ENCODE measurements at places on chromosomes 11 and 22.
A peak's percentile ranks its signal among the peaks of the same experiment; 100 is the strongest.

- peak; percentile 98 for DNase-seq
Observed at GRCh38 chr22:29744902-29745301, 21.9 kb downstream of the ZMAT5 start.

GRCh38 chr11:39174965-39175364 lies 2284.5 kb downstream of the LRRC4C start:
- no peak for DNase-seq

GRCh38 chr11:103936059-103936458 lies 100.4 kb upstream of the DDI1 start:
- no peak for DNase-seq

DNA sequence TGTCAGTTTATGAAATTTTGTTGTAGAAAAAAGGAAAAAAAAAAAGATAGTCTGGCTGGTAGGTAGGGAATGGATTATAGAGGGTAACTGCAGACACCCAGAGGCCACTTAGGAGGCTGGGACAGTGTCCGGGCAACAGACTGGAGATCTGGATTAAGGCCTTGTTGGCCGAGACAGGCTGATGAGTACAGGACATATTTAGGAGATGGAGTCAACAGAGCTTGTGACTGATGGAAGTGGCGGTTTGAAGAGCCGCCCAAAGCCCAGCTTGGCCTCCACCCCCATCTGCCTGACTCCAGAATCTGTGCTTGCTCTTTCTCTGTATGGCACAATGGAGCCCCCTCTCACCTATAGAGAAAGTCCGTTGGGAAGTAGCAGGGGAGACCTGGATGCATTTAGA lies 7.6 kb downstream of the PLEKHB1 start:
- DNase-seq = no peak

DNA sequence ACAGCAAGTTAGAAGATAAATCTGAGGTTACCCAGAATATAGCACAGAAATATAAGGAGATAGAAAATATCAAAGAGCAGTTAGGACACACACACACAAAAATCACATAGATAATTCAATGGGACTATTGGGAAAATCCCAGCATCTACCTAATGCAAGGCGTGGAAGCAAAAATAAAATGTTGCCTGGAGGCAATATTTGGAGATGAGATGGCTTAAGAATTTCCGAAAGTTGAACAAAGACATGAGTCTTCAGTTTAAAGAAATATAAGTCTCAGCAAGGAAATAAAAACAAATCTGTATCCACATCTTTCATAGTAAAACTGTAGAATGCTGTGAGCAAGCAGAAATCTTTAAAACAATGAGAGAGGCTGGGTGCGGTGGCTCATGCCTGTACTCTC lies 29.5 kb upstream of the ACR start:
- no peak for DNase-seq

Data from bronchial epithelial cell (primary cell).